ENCODE measurements at places on chromosomes 11 and 22.
A peak's percentile ranks its signal among the peaks of the same experiment; 100 is the strongest.

- DNase-seq = no peak
Measured at GRCh38 chr22:43541462-43542407, 129.9 kb downstream of the MPPED1 start.

DNA sequence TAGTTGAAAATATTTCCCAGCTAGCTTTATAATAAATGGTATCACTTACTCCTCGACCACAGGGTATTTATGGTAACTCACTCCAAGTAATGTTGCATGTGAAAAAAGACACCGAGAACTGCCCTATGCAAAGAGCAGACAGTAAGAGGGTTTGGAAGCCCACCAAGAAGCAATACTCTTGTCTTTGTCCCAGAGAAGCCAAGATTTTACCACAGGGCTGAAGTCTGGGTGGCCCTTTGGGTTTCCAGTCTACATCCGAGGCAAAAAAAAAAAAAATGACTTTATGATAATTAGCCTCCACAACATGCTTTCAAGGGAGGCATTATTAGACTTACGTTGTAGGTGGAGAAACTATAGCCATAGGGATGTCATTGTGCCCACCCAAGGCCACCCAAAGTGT lies 83.6 kb downstream of the CCDC34 start:
- DNase-seq = no peak

- DNase-seq = no peak
Measured at GRCh38 chr11:11217289-11217928, 135.6 kb downstream of the CSNK2A3 start.

- no peak for DNase-seq
Measured at GRCh38 chr11:77147668-77148321, 19.7 kb downstream of the MYO7A start.

GRCh38 chr11:20000351-20001134 lies 159.7 kb downstream of the DBX1 start:
- no peak for DNase-seq

GRCh38 chr22:43491737-43492136 lies 79.9 kb downstream of the MPPED1 start:
- no peak for DNase-seq

GRCh38 chr11:123408619-123409455 lies 21.2 kb upstream of the GRAMD1B start:
- DNase-seq = no peak

- DNase-seq = no peak
Measured at GRCh38 chr11:128336203-128336602, 251.2 kb downstream of the ETS1 start.

- no peak for DNase-seq
Measured at GRCh38 chr22:20433686-20434241, 3.9 kb downstream of the SCARF2 start.

GRCh38 chr22:24994070-24994763 lies 41.7 kb downstream of the KIAA1671 start:
- DNase-seq = no peak

DNA sequence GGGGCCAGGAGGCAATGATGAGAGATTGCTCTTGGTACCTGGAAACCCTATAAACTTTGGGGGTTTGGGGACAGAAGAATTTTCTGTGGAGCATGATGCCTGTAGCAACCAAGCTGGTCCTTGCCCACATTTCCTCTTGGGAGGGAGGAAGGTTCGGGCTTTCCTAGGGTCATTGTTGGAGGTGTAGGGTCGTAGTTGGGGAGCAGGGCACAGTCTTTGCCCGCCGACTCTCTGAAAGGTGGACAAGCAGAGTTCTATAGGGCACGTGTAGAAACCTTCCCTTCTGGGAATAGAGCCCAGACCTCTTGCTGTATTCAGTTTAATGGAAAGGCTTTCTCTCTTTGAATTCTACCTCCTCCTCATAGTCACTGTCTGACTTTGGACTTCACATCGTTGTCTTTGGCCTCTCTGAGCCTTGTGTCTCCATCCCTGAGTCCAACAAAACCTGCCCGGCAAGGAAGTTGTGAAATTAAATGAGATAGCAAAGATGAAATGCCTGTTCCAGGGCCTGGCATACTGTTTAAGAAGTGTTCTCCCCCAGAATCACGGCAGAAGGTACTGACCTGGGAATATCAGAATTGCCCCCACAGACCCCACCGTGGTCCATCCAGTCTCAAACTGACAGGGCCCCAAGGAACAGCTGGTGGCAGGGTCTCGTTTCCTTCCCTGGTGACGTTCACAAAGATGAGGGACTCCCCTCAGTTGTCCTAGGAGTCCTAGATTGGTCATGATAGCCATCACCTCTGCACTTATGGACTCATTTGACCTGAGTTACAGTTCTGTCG lies 1.6 kb downstream of the PRDM11 start:
- DNase-seq = no peak

DNA sequence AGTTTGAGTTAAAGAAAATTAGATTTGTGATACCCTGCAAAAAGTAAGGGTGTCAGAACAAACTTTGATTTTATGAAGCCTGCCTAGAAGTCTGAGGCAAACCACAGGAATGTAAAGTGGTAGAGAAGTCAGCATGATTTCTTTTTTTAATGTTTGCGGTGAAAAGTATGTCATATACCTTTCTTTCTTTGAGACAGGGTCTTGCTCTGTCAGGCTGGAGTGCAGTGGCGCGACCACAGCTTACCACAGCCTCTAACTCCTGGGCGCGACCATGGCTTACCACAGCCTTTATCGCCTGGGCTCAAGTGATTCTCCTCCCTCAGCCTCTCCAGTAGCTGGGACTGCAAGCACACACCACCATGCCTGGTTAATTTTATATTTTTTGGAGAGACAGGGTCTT lies 4.7 kb downstream of the API5 start:
- no peak for DNase-seq

GRCh38 chr11:131666006-131666405 lies 295.6 kb downstream of the NTM start:
- DNase-seq = peak; percentile 53

- DNase-seq = no peak
Measured at GRCh38 chr11:83336993-83337392, 50.8 kb upstream of the CCDC90B start.

DNA sequence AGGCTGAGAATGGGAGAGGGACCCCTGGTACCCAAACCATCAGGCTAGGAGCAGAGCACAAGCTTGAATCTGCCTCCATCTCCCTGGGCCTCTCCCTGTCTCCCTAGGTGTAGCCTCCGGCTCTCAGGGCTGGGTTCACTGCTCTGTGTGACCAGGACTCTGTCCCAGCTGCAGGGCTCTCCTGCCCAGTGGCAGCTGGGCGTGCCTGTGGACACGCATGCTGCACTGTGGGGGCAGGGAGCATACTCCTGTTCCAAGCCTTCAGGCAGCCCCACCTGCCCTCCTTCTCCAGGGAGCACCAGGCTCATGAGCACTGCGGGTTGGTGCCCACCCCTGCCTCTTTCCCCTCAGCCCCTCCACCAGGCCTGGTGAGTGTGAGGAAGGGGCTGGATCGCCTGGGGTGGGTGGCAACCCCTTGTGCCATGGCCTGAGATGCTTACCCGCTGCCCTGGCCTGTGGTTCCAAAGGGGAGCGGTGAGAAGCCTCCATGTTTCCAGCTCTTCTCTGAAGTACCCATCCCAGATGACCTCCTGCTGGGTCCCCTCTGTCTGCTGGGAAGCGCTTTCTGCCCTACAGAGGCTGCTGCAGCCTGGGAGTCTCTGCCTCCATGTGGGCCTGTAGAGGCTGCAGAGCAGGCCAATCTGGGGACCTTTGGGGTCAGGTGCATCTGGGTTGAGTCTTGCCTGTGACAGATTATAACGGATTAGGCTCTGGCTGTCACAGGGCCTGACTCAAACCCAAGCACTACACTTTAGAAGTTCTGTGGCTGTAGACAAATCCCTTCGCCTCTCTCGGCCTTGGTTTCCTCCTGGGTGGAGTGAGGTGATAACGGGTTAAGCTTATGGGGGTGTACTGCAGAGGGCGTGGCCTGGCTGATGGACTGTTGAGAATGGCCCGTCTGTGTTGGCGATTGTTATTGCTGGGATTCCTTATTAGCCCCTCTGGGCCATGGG lies 43.7 kb downstream of the WNT11 start:
- no peak for DNase-seq

- DNase-seq = peak; percentile 27
Measured at GRCh38 chr22:50206599-50206998, 5.8 kb downstream of the SELENOO start.

DNA sequence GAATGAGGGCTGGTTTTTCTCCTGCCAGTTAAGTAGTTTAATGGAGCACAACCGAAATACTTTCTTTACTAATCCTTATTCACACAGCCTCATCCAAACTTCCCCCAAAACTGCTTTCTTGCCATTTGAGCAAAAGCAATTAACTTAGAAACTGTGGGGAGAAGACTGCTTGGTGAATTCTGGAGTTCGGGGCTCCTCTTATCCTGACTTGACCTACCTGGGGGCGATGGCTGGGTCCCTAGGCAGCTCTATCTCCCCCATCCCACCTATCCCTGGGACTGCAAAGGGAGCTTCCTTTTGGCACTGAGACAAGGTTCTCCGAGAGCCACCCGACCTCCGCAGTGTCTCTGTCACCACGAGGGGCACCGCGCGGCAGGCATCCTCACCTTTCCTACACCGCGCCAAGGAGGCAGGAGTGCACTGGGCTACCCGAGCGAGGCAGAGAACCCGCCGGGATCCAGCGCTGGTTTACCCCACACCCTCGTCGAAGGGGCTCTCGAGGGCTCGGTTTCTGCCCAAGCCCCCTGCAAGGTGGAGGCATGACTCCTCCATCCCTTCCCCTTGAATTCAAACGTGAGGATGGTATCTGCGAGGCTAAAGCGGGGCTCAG lies 759 bp downstream of the DESI1 start:
- DNase-seq = peak; percentile 9

GRCh38 chr11:79332017-79332416 lies 108.8 kb downstream of the TENM4 start:
- DNase-seq = no peak

DNA sequence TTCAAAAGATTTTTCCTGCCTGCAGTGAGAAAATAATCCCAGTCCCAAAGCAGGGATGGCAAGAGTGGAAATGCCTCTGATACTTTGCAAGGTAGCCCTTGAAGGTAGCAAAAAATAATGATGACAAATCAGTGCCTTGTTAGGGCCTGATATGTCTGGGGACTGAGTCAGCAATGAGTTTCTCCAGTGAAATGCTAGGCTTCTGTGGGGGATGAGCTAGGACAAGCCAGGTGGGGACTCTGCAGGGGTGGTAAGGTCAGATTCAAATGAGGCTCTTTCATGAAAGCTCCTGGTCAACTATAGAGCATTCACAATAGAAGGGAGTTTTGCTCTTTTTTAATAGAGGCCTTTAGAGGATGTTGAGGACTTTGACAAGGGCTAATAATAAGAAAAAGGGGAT lies 77.7 kb downstream of the ME3 start:
- no peak for DNase-seq

- DNase-seq = no peak
Measured at GRCh38 chr22:26781596-26781995, 124.2 kb downstream of the MIAT start.

- DNase-seq = no peak
Measured at GRCh38 chr11:44913502-44913901, 37.2 kb downstream of the TP53I11 start.

GRCh38 chr11:114664641-114665040 lies 13.7 kb upstream of the NXPE2 start:
- no peak for DNase-seq

- no peak for DNase-seq
Measured at GRCh38 chr11:27716835-27717234, 16.6 kb upstream of the BDNF start.

- DNase-seq = no peak
Measured at GRCh38 chr22:21003782-21004181, 1.9 kb upstream of the THAP7 start.

- no peak for DNase-seq
Measured at GRCh38 chr11:3357994-3358676, 20.8 kb downstream of the ZNF195 start.

GRCh38 chr22:41687901-41688364 lies 734 bp downstream of the SNU13 start:
- DNase-seq = no peak

GRCh38 chr11:131656179-131656838 lies 285.9 kb downstream of the NTM start:
- DNase-seq = no peak

GRCh38 chr11:130827451-130828377 lies 88.6 kb downstream of the SNX19 start:
- peak; percentile 45 for DNase-seq
